ENCODE measurements at places on chromosomes 3 and 15.
A peak's percentile ranks its signal among the peaks of the same experiment; 100 is the strongest.

GRCh38 chr15:56894601-56895000, 23.8 kb upstream of the TCF12 start:
- DNase-seq: no peak

- DNase-seq: peak; percentile 11
These were observed 626.1 kb downstream of the MAGI1 start for GRCh38 chr3:65412588-65412987.

GRCh38 chr3:34947834-34948233, 691.5 kb upstream of the ARPP21 start:
- DNase-seq: peak; percentile 81

DNA sequence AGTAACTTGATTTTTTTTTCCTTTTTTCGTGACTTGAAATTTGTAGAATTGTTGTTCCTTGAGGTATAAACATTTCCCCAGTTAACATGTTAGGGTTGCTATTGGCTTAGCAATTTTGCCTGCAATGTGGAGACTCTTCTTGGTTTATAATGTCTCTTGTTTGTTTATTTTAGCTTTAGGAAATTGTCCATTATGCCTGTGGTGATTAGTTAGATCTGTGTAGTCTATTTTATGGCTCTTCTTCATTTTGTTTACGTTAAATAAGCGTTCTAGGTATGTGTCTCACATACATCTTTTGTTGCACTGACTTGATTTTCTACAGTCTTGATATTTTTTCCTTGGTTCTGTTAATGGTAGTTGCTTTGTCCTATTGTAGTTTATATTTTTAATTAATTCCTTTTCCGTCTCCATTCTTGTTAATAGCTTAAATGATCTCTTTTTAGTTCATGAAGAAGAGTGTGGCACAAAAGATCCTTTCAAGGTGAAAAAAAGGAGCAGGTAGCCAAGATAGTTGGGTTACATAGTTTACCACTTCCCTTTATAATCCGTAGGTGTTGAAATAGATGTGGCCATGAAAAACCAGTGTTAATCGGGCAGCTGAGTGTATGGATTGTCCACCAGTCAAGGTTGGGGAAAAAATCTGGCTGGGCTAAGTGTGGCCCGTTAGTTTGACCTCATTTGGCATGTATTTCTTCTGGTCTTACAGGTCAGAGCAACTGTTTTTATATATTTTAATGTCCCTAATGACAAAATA, 12.1 kb downstream of the IQGAP1 start:
- no peak for DNase-seq

GRCh38 chr3:15519096-15519495, 2.4 kb downstream of the COLQ start:
- DNase-seq: no peak
